ENCODE measurements at places on chromosomes 7 and 10. TPM values are rescaled to one million over a fixed set of nuclear protein-coding genes. Genes with fewer than 3 reads are reported as not detected.

POLR1F gene
- 9.6 TPM for total RNA-seq

DNA sequence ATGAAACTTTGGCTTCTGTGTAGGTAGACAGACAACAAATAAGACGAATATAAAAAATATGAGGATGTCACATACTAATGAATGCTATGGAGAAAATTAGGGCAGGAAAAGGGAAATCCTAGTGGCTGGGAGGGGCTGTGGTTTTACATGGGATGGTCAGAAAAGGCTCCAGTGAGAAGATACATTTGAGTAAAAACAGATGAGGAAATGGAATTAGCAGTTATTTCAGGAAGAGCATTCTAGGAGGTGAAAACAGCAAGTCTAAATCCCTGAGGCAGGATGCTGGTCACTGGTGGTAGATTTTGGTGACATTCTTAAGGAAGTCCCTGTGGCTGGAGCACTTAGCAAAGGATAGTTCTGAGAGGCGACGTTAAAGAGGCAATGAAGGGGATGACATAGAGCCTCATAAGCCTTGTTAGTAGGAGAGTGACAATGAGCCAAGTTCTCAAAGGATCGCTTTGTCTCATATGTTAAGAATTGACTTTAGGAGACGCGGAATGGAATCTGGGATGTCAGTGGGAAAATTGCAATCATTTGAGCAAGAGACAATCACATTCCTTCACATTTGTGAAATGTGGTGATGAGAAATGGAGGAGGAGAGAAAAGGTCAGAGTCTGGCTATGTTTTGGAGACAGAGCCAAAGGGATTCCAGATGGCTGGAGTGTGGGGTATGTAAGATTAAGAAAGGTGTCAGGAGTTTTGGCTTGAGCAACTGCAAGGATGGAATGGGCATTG, 384.7 kb upstream of the FZD8 start:
- no peak for DNase-seq

ATOH7 gene
- total RNA-seq, result not detected

DNA sequence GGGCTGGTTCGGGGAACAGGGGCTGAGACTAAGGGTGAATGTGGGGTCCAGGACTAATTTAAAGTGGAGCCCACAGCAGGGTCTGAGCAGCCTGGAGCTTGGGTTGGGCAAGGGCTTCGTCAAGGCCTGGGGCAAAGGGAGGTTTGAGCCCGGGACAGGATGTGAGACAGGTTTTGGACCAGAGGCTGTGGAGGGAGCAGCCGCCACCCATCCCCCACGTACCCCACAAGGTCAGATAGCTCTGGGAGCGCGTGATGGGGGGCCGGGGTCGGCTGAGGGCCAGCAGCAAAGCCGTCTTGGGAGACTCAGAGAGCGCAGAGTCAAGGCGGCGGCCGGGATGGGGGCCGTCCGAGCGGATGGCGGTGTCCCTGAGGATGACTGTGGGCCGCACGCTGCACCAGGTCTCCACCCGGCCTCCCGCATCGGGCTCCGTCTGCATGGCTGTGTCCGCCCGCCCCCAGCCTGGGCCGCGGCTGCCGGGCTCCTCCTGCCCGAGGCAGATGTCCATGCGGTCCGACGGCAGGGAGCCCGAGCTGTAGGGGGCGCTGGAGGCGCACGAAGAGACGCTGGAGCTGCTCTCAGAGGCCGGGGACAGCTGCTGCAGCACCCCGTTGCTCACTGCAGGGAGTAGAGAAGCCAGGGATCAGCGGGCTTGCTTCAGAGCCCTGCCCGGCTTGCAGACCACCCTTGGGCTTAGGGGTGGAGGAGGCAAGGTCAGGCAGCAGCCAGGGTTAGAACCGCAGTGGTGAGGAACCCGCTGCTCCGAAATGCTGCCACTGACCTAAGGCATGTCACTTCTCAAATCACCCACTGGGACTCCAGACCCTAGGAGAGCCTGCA, 12.1 kb downstream of the PDZD7 start:
- peak; percentile 81 for DNase-seq

- DNase-seq, result no peak
Observed at GRCh38 chr10:59019603-59020002, 156.8 kb upstream of the PHYHIPL start.

Measured in omental fat pad (tissue), 4 donors.